NCI-H1930 (cell line): ENCODE measurements at places on chromosomes 4 and X.

- no peak for DNase-seq
Measured at GRCh38 chr4:131084997-131085396, 1989.0 kb downstream of the C4orf33 start.

DNA sequence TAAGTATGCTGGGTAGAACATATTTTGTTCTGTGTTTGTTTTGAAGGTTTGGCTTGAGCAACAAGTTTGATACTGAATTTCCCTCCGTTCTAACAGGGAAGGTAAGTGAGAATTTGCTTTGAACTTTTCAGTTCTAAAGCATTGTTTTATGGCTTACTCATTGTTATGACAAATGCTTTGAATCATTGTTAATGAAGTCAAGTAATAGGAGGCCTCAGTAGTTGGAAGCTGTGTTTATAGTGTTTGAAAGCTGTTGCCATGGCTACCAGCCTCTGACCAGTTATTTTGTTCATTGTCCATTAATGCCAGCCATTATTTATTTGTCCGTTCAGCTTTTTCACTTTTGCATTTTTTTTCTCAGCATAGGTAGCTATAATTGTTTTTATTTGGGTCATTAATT lies 14.4 kb downstream of the CHIC1 start:
- no peak for DNase-seq

GRCh38 chr4:99832321-99832720 lies 15.7 kb downstream of the DAPP1 start:
- no peak for DNase-seq

- no peak for DNase-seq
Measured at GRCh38 chr4:104166749-104167148, 327.9 kb downstream of the CXXC4 start.

DNA sequence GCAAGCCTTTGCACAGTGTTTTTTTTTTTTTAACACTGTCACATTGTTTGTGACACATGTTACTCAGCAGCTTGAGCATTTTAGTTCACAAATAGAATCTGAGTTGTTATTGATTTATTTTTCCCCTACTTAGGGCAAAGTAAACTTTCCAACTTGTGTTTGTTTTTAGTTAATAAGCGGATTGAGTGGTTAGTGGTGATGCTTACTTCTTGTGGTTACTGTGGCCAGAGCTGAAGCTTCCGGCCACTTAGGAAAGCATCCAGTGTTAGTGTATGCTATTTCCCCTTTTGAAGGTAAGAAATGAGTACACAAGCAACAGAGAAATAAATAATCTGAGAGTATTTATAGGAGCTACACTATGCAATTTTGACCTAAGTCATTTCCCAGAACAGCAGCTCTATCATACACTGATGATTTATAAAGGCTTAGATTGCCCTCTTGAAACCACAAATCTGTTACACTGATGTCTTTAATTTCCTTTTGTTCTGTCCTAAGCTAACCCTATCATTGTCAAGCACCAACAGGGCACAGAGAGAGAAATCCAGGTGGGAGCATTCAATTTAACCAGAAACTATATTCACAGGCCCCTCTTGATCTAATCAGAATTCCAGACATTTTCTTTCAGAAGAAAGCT lies 2464.6 kb downstream of the PCDH7 start:
- DNase-seq = no peak

DNA sequence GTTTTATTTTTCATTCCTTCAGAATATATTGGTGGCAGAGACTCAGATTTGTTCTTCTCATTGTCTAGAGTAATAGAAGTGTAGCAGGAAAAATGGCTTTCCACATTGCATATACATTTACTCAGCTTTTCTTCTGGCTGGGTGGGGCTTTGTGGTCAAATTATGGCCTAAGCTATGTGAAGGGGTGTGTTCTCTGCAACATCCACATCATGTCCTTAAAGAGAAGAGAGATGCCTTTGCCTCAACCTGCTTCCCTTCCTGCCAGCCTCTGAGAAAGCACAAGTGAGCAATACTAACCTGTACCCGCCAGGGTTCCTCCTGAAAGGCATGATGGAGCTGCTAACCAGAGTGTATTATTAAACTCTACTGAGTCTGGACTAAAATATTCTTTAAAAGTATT lies 695.6 kb upstream of the FAM241A start:
- no peak for DNase-seq

DNA sequence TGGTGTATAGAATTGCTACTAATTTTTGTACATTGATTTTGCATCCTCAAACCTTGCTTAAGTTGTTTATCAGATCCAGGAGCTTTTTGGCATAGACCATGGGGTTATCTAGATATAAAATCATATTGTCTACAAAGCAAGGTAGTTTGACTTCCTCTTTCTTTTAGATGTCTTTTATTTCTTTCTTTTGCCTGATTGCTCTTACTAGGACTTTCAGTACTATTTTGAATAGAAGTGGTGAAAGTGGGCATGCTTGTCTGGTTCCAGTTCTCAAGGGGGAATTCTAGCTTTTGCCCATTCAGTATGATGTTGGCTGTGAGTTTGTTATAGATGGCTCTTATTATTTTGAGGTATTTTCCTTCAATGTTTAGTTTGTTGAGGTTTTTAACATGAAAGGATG lies 187.9 kb upstream of the LCORL start:
- DNase-seq = no peak
